ENCODE measurements at places on chromosomes 16 and 17. TPM values are rescaled to one million over a fixed set of nuclear protein-coding genes. Genes with fewer than 3 reads are reported as not detected.

DNA sequence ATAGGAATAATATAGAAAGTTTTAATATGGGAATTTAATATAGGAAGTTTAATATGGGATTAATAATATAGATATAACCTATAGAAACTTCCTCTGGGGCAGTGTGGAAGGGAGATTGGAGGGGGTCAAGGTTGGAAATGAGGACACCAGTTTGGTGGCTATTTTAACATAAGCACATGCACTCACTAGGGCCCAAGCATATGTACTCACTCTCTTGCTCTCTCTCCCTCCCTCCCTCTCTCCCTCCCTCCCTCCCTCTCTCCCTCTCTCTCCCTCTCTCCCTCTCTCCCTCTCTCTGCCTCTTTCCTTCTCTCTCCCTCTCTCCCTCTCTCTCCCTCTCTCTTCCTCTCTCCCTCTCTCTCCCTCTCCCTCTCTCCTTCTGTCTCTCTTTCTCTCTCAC, 528.1 kb downstream of the NPIPA7 start:
- DNase-seq, result no peak

GRCh38 chr17:36727052-36727451, 125.7 kb downstream of the MRM1 start:
- no peak for DNase-seq

- peak; percentile 87 for DNase-seq
Measured at GRCh38 chr16:70747703-70748631, 53.0 kb downstream of the VAC14 start.

DNA sequence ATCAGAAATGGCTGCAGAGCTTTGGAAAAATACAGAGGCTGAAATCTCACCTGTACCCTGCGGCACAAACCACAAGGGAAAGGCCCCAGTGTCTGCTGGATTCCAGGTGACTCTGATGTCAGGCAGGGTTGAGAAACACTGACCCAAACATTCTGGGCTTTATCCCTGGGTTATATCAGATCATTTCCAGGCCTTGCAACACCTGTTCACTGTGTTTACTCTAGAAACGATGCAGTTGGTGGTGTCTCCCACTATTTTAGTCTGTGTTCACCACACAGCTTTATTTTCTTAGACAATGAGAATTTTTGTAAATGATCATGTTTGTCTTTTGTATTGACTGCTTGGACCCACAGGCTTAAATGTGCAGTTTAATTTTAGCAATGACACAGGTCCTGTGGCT, 151.5 kb upstream of the SDK2 start:
- DNase-seq, result no peak

DNA sequence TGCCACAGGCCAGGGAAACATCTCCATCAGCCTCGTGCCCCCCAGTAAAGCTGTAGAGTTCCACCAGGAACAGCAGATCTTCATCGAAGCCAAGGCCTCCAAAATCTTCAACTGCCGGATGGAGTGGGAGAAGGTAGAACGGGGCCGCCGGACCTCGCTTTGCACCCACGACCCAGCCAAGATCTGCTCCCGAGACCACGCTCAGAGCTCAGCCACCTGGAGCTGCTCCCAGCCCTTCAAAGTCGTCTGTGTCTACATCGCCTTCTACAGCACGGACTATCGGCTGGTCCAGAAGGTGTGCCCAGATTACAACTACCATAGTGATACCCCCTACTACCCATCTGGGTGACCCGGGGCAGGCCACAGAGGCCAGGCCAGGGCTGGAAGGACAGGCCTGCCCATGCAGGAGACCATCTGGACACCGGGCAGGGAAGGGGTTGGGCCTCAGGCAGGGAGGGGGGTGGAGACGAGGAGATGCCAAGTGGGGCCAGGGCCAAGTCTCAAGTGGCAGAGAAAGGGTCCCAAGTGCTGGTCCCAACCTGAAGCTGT, 3.4 kb downstream of the NXPH3 start:
- no peak for DNase-seq

DNA sequence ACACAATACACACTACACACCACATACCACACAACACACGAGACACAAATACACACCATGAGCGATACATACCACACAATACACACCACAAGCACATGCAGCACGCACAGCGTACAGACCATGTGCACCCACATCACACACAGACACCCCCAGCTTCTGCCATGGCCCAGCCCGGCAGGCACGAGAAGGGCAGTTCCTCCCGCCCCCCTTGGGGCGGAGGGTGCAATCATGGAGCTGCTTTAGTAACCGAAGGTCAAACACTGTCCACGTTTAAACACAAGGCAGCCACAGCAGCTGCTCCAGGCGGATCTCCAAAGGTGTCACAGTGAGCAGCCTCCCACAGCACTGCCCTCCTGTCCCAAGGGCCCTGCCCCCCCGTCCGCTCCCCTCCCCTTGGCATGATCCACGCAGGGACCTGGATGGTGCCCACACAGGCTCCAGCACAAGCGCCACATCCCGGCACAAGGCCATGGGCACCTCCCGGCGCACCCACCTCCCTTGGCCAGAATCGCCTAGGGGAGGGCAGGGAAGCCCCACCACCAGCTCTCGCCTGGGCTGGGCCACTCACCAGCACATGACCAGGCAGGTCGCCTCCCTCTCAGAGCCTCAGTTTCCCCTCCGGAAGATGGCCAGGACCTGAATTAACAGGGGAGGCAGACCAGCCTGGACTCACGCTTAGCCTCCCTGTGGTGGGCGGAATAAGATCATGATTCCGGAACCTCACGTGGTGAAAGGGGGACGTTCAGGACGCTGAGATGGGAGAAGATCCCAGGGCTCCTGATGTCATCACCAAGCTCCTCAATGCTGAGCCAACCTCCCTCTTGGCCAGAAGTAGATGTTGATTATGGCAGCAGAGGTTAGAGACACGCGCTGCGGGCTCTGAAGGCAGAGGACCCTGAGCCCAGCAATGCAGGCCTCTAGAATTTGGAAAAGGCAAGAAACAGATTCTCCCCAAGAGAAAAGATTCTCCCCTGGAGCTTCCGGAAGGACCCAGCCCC, 32.6 kb upstream of the ZNF469 start:
- no peak for DNase-seq

- no peak for DNase-seq
Measured at GRCh38 chr17:65143889-65144604, 6.9 kb downstream of the RGS9 start.

DNA sequence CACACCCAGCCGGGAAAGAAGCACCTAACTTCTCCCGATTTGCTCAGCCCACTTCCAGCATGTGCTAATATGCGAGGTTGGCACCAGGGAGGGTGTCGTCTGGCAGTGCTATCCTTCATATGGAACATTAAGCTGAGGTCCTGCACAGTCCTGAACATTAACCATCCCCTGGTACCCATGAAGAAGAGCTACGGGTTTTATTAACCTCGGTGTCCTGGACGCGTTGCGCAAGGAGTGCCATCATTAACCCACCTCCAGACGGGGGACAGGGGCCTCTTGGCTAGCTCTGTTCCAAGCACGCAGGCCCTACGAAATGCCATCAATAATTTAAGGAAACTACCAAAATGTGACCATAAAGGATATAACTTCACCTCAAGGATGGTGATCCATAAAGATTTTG, 193.5 kb downstream of the MAF start:
- DNase-seq, result no peak

DNA sequence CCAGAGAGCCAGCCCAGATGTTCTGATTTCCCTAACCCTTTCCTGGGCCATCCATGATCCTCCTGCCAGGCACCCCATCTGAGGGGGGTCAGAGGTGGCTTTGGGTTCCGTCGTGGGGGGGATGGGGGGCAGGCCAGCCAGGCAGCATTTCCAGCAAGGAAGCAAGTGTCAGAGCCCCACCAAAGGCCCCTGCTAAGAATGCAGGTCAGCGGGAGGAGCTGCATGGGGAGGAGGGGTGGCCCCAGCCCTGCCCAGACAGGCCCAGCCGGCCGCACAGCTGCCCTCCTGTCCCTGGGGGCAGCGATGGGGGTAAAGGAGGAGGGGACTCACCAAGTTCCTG, 2.3 kb upstream of the SCRN2 start:
- no peak for DNase-seq

DNA sequence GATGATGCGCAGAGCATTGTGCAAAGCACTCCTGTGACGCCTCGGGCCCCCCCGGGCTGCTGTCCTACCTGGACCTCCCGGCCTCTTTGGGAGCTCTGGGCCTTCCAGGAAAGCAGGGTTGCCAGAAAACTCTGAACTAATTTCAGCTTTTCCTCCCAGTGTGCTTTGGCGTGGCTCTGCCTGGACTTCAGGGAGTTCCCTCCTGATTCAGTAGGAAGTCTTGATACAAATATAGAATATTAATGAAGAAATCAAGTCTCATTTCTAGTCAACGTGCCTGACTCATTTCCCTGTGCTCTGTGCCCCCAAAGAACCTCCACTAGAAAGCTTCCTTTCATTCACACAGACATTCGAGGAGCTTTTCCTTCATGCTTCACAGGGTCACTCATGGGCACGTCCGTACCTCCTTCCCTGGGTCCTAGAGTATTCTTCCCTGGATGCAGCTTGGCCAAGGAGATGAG, 84.0 kb upstream of the NOL11 start:
- DNase-seq, result no peak

- no peak for DNase-seq
Measured at GRCh38 chr16:89349947-89350633, 132.6 kb downstream of the ZNF778 start.

- DNase-seq, result no peak
Measured at GRCh38 chr16:84585886-84586285, 32.0 kb downstream of the COTL1 start.

- DNase-seq, result peak; percentile 57
Measured at GRCh38 chr17:63082273-63082861, 116.3 kb downstream of the TANC2 start.

DNA sequence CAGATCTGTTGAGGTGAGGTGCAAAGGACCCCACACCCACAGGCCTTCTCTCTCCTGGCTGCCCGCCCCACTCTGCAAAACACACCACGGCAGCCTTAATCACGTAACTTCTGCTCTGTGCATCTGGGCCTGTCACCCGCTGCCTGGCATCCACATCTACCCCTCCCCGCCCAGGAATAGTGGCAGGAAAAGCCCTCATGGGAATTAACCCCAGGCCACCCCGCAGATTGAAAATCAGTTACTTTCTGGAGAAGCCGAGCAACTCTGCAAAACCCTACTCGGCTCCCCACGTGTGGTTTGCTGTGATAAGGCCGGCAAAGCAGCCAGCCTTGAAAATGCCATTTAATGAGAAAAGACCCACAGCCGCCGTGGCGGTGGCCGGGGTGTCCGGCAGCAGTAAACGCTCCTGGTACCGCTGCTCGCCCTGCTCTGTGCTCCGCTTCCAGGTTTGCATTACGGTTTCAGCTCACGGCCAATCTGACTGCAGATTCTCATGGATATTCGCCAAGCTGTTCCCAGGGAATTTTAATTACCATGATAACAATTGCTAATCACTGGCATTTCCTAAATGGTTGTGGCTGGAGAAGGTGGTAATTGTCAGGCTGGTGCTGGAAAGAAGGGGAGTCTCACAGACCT, 78.0 kb upstream of the DOC2B start:
- no peak for DNase-seq

GRCh38 chr17:5110816-5111215, 862 bp downstream of the ZNF232 start:
- DNase-seq, result no peak

Gene NTN3
- total RNA-seq, result 0.64 TPM
